ENCODE measurements at places on chromosomes 7 and 10. TPM values are rescaled to one million over a fixed set of nuclear protein-coding genes. Genes with fewer than 3 reads are reported as not detected.

The TRIM50 gene
- total RNA-seq = 27.7 TPM

The EFCAB10 gene
- total RNA-seq = not detected

- H3K36me3 ChIP-seq = no peaks in the 10 kb centered on the region
- H3K4me3 ChIP-seq = no peak overlapping the region
- no peak for DNase-seq
- H3K4me1 ChIP-seq = peaks cover 31% of the 10 kb centered on the region
Measured at GRCh38 chr10:110394898-110395297, 90.2 kb upstream of the SMNDC1 start.

- H3K27me3 ChIP-seq = no peaks in the 10 kb centered on the region
- H3K4me1 ChIP-seq = no peaks in the 10 kb centered on the region
- no peak for DNase-seq
- no peaks in the 10 kb centered on the region for H3K36me3 ChIP-seq
- no peak overlapping the region for H3K27ac ChIP-seq
Measured at GRCh38 chr10:52106899-52107298, 207.2 kb upstream of the DKK1 start.

The ANKRD30A gene
- total RNA-seq = 0.18 TPM

DNA sequence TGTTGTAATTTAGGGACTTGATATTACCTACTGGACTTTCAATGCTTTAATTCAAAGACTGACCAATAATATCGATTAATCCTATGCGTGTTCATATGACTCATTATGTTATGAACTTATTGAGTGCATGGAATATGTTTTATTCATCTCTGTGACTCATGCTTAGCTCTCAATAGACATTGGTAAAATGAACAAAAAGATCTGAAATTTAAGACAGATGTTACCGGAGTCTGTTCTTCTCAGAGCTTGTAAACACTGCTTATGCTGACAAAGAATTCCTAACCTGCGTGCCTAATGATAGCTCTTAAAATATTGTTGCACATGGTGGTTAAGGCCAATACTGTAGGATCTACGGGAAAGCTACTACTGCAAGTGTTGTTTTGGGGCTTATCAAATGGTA, 131.5 kb upstream of the ACBD5 start:
- no peaks in the 10 kb centered on the region for H3K4me1 ChIP-seq
- no peaks in the 10 kb centered on the region for H3K27me3 ChIP-seq
- DNase-seq = no peak
- no peaks in the 10 kb centered on the region for H3K36me3 ChIP-seq
- H3K4me3 ChIP-seq = no peak overlapping the region
- H3K27ac ChIP-seq = no peak overlapping the region

DNA sequence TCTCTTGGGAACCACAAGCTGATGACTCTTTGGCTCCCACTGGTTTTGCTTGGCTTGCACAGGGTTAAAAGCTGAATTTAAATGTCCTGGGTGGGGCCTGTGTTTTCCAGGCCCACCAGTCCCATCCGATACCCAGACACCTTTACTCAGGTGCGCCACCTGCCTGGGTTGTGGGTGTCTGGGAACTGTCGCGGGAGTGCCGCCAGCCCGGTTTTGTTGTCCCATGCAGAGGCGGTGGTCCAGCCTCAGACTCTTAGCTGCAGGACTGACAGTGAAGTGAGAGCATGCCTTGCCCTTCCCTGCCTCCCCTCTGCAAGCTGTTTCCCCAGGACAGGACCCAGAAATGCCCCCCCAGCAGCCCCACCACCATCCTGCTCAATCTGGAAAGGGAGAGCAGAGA, 255.6 kb upstream of the ZNF32 start:
- H3K27me3 ChIP-seq = no peaks in the 10 kb centered on the region
- H3K27ac ChIP-seq = no peak overlapping the region
- no peak overlapping the region for H3K4me3 ChIP-seq
- H3K36me3 ChIP-seq = no peaks in the 10 kb centered on the region
- no peaks in the 10 kb centered on the region for H3K4me1 ChIP-seq

- H3K27ac ChIP-seq = no peak overlapping the region
- no peak for DNase-seq
- no peaks in the 10 kb centered on the region for H3K27me3 ChIP-seq
- H3K4me1 ChIP-seq = no peaks in the 10 kb centered on the region
- no peaks in the 10 kb centered on the region for H3K36me3 ChIP-seq
Measured at GRCh38 chr10:64798297-64798696, 1277.1 kb downstream of the REEP3 start.

DNA sequence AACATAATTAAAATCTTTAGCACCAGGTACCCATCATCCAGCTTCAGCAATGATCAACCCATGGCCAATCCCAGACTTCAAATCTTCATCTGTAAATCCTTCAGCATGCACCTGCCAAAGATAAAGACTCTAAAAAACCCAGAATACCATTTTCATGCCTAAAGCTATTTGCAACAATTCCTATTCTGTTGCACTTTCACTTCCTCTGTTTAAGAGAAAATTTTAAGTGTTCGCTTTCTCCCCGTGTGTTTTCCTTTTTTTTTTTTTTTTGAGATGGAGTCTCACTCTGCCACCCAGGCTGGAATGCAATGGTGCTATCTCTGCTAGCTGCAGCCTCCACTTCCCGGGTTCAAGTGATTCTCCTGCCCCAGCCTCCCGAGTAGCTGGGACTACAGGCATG, 31.8 kb upstream of the HTR5A start:
- no peak for DNase-seq
- no peaks in the 10 kb centered on the region for H3K4me1 ChIP-seq
- H3K27me3 ChIP-seq = no peaks in the 10 kb centered on the region
- no peaks in the 10 kb centered on the region for H3K36me3 ChIP-seq
- H3K27ac ChIP-seq = no peak overlapping the region

The KCNH2 gene
- total RNA-seq = 77.7 TPM

GRCh38 chr10:110643653-110644597, at the start of gene RBM20:
Gene RBM20, plus strand, starts transcription at chr10:110644336. Its CDS starts 119 bp downstream, at chr10:110644455.
- H3K36me3 ChIP-seq = no peaks in the 10 kb centered on the region

The RSPH10B2 gene
- not detected for total RNA-seq

DNA sequence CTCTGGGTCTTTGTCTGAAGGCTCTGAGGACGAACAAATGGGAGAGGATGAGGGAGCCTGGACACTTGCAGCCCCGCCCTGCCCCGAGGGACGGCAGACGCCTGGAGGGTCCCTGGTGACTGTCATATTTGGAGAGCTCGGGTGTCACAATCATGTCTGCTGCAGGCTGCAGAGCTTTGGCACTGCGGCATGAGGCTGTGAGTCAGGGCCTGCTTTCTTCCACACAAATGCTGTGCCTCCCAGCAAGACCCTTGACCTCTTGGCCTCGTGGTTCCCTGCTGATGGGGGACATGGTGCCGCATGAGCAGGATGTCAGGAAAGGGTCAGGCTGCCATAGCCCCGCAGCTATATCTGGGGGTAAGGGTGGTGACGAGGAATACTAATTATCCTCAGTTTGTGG, 64.9 kb upstream of the PPIF start:
- no peak overlapping the region for H3K4me3 ChIP-seq
- H3K36me3 ChIP-seq = peaks cover 93% of the 10 kb centered on the region
- H3K27ac ChIP-seq = no peak overlapping the region
- DNase-seq = no peak

DNA sequence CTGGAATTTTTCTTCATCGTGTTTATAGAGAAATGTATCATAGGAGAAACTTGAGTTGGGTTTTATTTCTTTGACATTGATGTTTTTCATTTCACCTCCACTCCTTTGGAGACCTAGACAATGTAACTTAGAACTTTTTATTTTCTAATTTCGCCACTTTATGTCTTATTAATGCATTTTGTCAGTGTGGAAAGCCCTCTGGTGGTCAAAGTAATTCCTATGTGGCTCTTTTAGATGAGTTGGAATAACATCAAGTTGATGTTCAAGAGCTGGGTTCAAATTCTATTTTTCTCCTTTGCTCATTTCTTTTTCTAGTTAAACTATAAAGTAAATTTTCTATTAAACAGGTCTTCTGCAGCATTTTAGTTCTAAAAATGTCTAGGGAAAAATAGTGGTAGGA, 478.6 kb downstream of the LRMDA start:
- H3K36me3 ChIP-seq = no peaks in the 10 kb centered on the region
- H3K4me3 ChIP-seq = no peak overlapping the region
- DNase-seq = peak; percentile 59
- no peaks in the 10 kb centered on the region for H3K27me3 ChIP-seq
- H3K27ac ChIP-seq = no peak overlapping the region

GRCh38 chr7:119545118-119545517, 727.9 kb upstream of the KCND2 start:
- no peak for DNase-seq
- H3K36me3 ChIP-seq = no peaks in the 10 kb centered on the region
- no peaks in the 10 kb centered on the region for H3K27me3 ChIP-seq
- no peak overlapping the region for H3K27ac ChIP-seq

- H3K36me3 ChIP-seq = peaks cover 16% of the 10 kb centered on the region
- no peak for DNase-seq
Measured at GRCh38 chr10:43380610-43381222, 9.3 kb downstream of the FXYD4 start.

The RPA3 gene
- 44.9 TPM for total RNA-seq

The ANKRD1 gene
- total RNA-seq = 1.5 TPM

- DNase-seq = no peak
- no peaks in the 10 kb centered on the region for H3K36me3 ChIP-seq
- no peaks in the 10 kb centered on the region for H3K4me1 ChIP-seq
- H3K4me3 ChIP-seq = no peak overlapping the region
Measured at GRCh38 chr10:112793202-112793921, 156.7 kb upstream of the TCF7L2 start.

DNA sequence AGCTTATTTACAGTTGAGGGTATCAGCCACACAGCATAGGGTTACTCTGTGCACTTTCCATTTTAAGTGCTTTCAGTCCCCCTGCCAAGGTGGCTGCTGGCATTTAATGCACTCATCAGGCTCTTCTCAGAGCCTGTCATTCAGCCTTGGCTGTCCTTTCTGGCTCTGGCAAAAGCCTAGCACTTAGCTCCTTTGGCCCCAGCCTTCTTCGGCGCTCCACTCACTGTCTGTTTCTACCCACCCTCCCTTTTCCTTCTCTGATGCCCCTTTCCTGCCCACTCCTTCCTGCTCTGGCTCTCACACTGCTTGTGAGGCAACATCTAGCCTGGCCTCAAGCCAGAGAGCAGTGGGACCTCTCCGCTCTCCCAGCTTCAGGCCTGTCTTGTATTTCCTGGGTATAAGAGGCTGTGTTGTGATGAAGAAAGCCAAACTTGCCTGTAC, 60.2 kb downstream of the WIPF3 start:
- peak; percentile 55 for DNase-seq
- H3K27me3 ChIP-seq = no peaks in the 10 kb centered on the region
- no peak overlapping the region for H3K4me3 ChIP-seq
- no peaks in the 10 kb centered on the region for H3K36me3 ChIP-seq

GRCh38 chr10:132101529-132101928, 35.8 kb downstream of the JAKMIP3 start:
- DNase-seq = no peak
- no peak overlapping the region for H3K27ac ChIP-seq
- H3K36me3 ChIP-seq = no peaks in the 10 kb centered on the region
- no peak overlapping the region for H3K4me3 ChIP-seq

The SUN3 gene
- total RNA-seq = not detected

GRCh38 chr10:11317936-11318670, 293.3 kb downstream of the USP6NL start:
- no peaks in the 10 kb centered on the region for H3K4me1 ChIP-seq
- no peak for DNase-seq

DNA sequence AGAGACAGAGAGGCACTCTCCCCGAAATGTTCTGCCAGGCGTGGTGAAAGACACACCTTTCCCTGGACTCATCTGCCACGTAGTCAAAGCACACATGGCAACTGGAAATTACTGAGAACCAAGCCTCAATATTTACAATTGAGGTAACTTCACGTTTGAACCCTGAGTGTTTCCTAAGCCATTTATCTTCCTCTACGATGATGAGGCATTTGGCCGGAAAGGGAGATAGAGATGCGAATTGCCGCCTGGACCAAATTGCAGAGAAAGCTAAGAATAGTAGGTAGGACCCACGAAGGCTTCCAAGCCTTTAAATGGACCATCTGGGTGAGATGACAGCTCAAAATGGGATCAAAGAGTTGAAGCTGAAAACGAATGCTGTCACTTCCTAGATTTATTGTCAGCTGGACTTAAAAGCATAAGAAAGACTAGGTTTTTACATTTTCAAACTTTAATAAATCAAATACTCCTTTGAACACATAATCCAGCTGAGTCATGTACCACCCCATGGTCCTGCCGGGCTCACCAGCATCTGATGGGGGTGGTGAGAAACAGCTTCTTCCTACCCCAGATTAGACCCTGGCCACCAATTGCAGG, 135.6 kb upstream of the LYZL2 start:
- no peak overlapping the region for H3K27ac ChIP-seq
- H3K36me3 ChIP-seq = no peaks in the 10 kb centered on the region
- DNase-seq = no peak
- H3K4me3 ChIP-seq = no peak overlapping the region
- H3K4me1 ChIP-seq = no peaks in the 10 kb centered on the region
- H3K27me3 ChIP-seq = no peaks in the 10 kb centered on the region

DNA sequence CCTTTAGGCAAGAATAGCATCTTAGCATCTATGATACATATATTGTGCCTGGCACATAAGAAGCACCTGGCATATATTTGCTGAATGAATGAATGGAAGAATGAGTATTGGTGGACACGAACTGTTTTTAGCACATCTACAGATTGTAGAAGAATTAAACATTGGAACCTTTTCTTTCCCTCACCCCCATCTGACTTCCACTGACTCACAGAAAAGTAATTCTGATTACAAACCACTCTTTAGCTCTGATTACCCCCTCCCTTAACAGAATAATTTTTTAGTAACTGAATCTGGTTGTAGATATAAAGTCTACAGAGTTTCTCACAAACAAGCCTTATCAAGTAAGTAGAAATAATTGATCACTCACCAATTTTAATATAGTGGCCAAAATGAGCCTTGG, 31.9 kb downstream of the SLC26A4 start:
- no peak overlapping the region for H3K4me3 ChIP-seq
- no peaks in the 10 kb centered on the region for H3K4me1 ChIP-seq
- no peaks in the 10 kb centered on the region for H3K36me3 ChIP-seq
- no peak for DNase-seq

DNA sequence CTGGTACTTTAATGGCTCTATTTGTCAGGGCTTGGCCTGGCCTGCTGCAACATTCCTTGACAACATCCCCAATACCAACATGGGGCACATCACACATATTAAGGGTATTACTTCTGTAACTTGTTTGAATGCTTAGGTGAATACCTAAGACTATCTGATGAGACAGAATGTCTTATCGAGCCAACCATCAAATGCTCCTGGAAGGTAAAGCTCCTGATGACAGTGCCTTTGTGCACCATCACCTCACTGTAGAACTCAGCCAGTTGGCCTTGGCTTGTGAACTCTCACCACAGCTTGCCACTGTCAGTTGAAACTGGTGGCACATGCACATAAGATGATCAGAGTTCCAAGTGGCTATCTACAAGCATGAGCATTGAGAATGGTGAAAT, 3.7 kb upstream of the MYO1G start:
- H3K27me3 ChIP-seq = no peaks in the 10 kb centered on the region
- peaks cover 58% of the 10 kb centered on the region for H3K4me1 ChIP-seq
- no peak overlapping the region for H3K27ac ChIP-seq
- DNase-seq = no peak
- no peak overlapping the region for H3K4me3 ChIP-seq
